SK-MEL-5 (cell line): ENCODE measurements at places on chromosomes 3 and 15.

DNA sequence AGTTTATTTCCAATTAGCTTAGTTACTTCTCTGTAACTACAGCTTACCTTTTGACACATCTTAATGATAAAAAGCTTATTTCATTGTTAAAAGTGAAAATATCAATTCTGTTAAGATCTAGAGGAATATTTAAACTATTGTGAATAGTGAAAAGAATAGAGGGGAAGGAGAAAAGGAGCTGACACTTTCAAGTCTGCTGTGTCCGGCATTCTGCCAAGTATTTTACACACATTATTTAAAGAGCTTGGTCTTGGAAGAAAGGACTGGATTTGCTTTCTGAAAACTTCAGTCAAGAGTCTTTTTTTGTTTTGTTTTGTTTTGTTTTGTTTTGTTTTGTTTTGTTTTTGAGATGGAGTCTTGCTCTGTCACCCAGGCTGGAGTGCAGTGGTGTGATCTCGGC lies 34.8 kb downstream of the CCDC80 start:
- DNase-seq, result no peak

DNA sequence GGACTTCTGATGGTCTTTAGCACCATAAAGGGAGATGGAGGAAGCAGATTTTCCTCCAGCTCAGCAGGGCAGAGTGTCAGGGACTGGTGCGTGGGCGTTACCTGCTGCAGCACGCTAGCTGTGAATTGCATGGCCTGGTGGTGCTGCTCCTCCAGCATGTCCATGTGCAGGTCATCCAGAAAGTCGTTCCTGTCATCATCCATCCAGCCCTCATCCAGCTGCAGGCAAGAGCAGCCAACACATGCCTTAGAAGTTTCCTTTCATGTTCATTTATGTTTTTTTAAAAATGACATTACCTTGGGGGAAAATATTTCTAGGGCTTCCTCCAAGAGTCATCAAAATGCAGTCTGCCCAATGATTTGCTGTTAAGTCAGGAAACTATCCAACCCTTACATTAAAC lies 239.2 kb downstream of the PDZRN3 start:
- DNase-seq, result no peak

GRCh38 chr3:44981751-44982150 lies 5.7 kb downstream of the EXOSC7 start:
- DNase-seq, result no peak

GRCh38 chr15:57599296-57599810 lies 7.6 kb downstream of the MYZAP start:
- DNase-seq, result no peak

DNA sequence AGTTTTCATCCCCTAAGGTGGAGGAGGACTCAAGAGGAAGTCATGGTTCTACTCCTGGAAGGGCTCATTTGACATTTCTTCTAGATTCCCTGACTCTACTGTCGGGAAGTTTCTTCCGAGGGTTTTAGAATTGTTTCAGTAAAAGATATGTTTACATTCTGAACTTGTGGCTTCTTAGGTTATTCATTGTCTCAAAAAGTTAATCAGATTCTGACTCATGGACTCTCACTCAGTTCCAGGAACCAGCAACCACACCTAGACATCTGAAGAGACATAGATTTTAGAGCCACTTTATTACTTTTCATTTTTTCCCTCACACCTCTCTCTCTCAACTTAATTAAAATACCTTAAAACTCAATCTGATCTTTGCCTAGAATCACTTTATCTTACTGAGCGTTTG lies 862.6 kb downstream of the AGBL1 start:
- no peak for DNase-seq

GRCh38 chr15:94352636-94353487 lies 121.5 kb downstream of the MCTP2 start:
- no peak for DNase-seq

GRCh38 chr3:14803981-14804834 lies 14.6 kb upstream of the FGD5 start:
- DNase-seq, result no peak

DNA sequence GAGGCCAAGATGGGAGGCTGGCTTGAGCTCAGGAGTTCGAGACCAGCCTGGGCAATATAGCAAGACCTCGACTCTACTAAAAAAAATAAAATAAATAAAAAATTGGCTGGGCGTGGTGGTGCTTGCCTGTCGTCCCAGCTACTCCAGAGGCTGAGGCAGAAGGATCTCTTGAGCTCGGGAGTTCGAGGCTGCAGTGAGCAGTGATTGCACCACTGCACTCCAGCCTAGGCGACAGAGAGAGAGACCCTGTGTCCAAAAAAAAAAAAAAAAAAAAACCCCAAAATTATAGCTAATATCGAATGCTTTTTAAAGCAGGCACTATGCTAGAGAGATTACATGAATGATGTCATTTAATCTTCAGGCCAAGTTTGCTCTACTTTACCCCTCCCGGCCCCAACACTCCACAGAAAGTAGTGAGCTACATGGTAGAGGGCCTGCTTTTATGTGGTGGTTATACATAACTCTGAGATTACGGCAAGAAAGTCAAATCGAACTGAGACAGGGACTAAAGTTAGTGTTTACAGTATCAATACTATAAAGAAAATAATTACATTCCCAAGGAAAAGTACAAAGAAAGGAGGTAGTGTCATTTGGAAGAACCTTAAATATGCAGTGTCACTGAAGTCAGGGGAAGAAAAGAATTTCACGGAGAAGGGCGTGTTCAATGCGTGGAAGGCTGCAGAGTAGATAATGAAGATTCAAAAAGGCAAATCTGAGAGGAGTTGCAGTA lies 1.1 kb downstream of the ADPGK start:
- DNase-seq, result no peak

GRCh38 chr3:73259856-73260255 lies 198.4 kb downstream of the EBLN2 start:
- no peak for DNase-seq

- DNase-seq, result no peak
These were observed 35.2 kb upstream of the CDAN1 start for GRCh38 chr15:42772144-42772543.

GRCh38 chr3:43997788-43998369 lies 243.8 kb upstream of the TOPAZ1 start:
- DNase-seq, result no peak
